ENCODE measurements at places on chromosomes 11 and 22.

DNA sequence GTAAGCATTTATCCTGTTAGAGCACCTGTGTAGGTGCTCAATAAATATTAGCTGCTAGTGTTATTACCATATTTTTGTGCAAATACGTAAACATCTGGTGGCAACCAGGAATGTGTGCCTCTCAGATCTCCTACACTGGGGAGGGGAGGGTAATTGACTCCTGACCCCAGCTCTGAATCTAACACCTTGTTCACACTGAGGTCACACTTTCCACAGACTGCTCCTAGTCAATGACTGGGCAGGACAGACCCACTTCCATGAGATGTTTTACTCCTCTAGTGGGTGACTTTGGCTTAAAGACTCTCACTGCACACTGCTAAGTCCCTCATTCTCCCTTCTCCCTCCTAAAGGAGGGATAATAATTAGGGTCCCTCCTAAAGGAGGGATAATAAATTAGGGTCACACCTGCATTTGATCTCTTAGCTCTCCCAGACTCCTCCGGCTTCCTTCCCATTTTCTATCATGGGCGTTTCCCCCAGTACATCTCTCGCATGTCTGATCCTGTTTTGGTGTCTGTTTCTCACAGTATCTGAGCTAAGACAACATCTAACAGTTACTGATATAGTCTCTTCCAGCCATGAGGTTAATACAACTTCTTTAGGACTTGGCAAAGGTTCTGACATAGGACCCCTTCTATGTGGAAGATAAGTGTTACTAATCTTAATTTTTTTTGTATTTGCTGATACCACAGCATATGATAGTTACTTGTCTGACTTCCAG, 8.0 kb downstream of the CSTPP1 start:
- no peak for DNase-seq

DNA sequence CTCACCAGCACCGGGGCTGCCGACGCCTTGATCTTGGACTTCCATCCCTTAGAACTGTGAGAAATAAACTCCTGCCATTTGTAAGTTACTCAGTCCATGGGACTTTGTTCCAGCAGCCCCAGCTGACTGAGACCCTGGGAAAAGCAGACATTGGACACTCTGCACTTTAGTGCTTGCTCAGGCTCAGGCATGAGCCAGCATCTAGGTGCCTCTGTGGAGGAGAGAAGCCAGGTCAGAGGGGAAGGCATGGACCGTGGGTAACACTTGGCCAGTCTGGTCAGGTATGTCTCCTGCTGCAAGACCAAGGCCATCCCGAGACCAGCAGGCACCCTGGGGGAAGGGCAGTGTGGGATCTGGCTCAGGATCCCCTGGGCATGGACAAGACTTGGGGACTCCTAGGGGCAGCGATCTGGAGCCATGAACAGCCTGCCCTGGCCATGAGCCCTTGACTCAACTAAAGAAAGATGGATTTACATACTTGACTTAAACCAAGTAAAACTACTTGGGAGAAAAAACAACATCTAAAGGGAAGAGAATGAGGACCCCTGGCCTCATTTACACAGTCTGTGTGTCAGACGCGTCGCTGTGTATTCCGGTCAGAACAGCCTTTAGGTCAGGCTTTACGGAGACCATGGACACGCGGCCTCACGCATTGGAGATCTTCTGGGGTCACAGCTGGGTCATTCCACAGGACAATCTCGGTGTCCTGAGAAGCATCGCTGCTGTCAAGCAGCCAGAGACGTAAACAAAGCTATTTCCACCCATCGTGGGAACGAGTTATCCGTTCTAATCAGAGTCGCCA, 497.1 kb downstream of the BRD1 start:
- no peak for DNase-seq

DNA sequence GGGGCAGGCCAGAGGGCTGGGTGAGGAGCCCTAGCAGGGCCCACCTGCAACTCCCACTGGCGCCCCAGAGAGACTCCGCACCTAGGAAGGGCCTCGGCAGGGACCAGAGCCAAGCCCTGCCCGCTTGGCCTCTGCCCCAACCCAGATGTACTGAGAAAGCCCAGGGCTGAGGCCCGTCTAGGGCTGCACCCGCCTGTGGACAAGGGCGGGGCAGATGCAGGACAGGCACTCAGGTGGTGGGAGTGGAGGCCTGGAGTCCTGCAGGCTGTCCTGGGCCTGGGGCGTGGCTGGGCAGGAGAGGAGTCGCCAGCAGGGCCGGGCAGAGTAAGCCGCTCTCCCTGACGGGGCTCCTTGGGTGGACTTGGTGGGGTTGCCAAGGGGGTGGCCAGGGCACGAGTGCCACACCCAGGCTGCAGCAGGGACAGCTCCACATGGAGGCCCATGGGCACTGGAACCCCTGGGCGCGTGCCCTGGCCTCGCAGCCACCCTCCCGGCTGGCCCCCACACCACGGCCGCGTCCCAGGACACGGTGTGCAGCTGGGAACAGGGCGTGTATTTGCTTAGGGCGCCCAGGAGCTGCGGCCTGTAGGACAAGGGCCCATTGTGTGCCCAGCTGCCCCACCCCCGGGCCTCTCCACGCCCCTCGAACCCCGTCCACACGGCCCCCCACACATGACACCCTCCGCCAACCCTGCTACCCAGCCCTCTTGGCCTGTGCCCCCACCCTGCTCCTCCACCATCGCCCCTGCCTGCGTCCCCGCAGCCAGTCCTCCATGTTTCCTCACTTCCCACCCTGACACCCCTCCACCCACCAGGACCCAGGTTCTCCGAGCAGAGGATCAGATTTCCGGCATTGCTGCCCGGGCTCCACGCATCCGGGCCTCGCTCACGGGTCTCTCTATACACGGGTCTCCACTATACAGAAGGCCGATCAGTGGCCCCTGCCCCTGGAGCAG, 11.3 kb upstream of the PIM3 start:
- DNase-seq: no peak

GRCh38 chr11:131910523-131911387, 540.3 kb downstream of the NTM start:
- DNase-seq: peak; percentile 53

DNA sequence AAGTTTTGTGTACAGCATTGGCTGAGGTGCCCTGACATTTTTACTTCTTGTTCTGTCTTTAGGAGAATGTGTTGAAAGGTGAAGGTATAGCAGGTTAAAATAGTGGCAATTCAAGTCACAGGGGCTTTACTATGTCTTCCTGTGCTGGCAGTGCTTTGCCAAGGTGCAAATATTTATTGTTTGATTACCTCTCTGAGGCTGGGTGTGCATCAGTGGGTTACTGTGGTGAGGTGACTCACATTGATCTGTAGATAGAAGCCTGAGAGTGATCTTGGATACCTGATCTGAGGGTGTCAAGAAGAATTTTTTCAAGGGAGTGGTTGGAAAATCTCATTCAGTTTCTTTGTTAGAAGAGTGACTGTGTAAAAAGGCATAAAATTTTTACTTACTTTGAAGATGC, 90.0 kb downstream of the ARHGAP42 start:
- DNase-seq: no peak

DNA sequence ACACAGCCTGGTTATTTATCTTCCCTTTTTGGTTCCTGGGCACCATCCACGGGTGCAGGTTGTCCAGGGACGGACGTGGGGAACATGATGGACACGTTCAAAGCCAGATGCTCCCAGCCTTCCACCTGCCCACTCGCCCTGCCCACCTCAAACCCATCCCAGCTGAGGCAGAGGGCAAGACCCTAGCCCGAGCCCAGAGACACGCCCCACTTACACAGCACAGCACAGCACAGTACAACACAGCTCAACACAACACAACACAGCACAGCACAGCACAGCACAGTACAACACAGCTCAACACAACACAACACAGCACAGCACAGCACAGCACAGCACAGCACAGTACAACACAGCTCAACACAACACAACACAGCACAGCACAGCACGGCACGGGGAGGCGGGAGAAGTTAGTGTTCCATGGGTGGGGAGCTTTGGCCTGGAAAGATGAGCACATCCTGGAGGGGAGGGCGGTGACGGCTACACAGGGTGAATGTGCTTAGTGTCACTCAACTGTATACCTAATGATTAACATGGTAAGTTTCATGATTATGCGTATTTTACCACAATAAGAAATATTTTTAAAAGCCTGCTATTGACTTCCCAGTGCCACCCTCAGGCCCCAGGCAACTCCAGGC, 1507.5 kb downstream of the BRD1 start:
- DNase-seq: no peak

- DNase-seq: no peak
Observed at GRCh38 chr22:44103735-44104480, 76.8 kb upstream of the PARVG start.

DNA sequence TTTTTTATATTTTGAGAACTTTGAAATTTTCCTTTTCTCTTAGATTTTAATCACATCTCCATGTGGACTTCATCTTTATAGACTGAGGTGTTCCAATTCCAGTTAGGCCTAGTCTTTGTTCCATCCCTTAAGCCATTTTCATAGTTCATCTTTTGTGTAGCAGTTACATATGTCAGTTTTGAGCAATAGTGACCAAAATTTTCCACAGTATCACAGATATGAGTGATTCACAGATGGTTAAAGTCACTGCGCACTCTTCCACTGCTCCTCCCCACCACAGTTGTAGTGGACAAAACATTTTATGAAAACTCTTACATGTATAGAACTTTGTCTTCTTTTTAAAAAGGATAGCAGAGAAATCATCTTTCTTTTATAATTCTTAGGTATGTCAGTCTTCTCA, 42.8 kb downstream of the YAP1 start:
- no peak for DNase-seq

DNA sequence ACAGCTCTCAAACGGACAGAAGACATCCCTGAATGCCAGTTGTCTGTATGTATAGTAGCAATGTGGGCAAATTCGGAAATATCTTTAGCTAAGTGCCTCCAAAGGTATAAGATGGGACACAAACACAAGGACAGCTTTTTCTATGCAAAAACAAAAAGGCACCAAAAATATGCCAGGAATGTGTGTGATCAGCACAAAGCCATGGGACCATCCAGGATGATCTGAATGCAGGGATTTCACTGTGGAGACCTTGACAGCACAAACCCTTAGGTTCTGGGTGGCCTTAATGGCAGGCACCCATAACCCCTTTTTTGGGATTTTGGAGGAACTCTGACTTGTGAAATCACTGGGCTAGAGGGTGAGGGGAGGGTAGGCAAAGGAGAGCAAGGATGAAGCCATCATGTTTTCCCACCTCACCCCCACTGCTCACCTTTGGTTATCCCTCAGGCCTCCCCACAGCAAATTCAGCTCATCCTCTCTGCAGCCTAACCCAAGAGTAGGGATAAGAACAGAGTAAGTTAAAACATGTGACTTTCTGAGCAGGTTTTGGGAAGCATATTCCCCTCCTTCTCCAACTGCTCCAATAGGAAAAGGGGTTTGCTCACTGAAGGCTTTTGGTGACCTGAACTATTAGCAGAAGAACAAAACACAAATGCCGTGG, 154.6 kb downstream of the SNX19 start:
- DNase-seq: no peak

GRCh38 chr11:117258576-117258975, 26.1 kb downstream of the RNF214 start:
- DNase-seq: no peak

DNA sequence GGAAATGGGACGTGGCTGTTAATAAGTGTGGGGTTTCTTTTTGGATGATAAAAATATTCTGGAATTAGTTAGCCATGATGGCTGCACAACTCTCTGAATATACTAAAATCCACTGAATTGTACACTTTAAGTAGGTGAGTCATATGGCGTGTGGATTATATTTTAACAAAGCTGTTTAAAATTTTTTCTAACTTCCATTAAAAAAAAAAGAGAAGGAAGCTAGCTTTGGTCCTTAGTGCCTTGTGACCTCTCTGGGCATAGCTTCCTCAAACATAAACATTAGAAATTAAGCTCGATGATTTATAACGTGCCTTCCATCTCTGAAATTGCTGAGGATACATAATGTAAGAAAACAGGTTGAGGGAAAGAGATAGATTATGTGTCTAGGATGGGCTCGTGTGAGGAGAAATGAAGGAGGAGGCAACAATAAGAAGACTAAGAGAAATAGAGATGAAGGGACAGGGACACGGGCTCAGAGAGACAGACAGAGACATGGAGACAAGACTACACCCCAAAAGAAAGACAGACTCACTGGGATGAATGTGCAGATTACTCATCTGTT, 20.0 kb downstream of the IRAG1 start:
- no peak for DNase-seq

DNA sequence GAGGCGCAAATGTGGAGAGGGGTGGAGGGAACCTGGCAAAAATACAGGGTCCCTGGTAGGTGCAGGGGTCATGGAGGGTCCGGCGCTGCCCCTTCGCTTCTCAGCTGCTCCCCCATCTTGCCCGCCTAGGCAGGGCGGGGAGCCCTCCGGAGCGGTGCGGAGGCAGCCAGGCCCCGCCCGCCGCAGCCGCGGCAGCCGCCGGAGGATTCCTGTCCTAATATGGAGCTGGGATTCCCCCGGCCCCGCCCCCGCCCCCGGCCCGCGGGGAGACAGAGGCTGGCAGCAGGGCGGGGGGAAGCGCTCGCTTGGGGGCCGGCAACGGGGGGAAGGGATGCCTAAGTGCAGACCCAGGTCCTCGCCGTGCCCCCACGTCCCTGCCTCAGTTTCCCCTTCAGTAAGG, 1.0 kb upstream of the NPAS4 start:
- DNase-seq: no peak

- DNase-seq: no peak
Observed at GRCh38 chr11:13135385-13136271, 126.5 kb downstream of the RASSF10 start.

DNA sequence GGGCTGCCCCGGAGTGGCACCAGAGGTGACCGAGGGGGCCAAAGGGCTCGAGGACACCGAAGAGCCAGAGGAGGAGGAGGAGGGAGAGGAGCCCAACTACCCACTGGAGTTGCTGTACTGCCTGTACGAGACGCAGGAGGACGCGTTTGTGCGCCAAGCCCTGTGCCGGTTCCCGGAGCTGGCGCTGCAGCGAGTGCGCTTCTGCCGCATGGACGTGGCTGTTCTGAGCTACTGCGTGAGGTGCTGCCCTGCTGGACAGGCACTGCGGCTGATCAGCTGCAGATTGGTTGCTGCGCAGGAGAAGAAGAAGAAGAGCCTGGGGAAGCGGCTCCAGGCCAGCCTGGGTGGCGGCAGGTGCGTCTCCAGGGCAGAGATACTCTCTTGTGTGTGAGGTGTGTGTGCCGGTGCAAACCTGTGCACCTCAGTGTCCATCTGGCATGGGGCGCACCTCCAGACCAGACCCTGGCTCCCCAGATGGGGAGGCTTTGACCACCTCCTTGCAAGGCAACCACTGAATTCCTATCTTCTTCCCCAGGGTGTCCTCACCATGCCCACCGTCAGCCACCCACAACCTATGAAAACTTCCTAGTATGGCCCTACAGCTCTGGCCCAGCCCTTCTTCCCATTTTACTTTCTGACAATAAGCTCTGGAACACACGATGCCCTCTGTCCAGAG, 3.4 kb downstream of the NLRP6 start:
- no peak for DNase-seq

DNA sequence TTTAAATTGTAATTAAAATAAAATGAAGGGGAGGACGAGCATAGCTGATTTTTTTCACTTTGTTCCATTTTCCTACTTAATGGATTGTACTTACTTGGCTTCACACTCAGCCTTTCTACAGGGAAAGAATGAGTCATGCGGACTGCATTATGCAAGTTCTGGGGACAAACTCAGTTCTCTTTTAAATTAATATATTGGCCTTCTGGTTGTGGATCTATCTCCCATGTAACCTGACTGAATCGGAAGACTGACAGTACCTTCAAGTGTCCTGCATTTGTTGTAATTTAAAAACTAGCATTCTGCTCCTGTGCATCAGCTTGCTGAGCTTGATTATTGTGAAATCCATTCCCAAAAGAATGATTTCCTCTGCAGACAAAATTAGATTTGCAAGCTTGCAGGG, 12.2 kb downstream of the OR8D1 start:
- DNase-seq: no peak
